ENCODE measurements at places on chromosomes 7 and 10. TPM values are rescaled to one million over a fixed set of nuclear protein-coding genes. Genes with fewer than 3 reads are reported as not detected.

Gene FGFR2
- 58.4 TPM for total RNA-seq

GRCh38 chr7:115230882-115231571 lies 309.1 kb downstream of the MDFIC start:
- no peak for DNase-seq

DNA sequence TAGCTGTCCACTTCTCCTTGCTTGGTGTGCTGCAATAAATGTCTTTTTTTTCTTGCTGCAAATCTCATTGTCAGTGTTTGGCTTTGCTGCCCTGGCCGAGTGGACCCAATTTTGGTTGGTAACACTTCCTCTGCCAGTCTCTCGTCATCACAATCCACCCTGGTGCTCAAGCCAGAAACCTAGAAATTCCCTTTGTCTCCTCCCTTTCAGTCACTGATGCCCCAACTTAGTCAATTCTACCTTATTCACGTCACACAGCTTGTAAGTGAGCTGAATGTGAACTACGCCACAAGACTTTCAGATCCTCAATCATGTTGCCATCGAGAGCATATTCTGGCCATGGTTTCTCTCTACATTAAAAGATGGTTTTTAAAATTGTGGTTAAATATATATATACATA lies 13.0 kb upstream of the FRA10AC1 start:
- DNase-seq = no peak

Gene CPXM2
- not detected for total RNA-seq

DNA sequence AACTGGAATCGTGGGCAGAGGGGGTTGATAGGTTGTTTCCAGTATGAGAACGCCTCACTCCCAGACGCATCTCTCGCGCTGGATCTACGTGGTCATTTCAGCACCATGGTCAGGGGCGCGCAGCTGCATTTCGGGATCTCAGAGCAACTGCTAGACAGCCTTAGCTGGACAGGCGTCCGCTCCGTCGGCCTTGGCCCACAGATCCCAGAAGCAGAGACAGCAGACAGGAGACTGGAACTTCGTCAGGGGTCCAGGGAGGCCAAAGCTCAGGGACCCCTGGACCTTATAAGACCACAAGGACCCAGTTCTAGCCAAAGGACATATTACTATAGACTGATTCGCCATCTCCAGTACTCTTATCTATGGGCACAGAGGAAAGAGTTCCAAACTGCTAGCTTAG lies 5.3 kb downstream of the NEUROG3 start:
- DNase-seq = peak; percentile 77

- no peak for DNase-seq
These were observed 363.9 kb downstream of the MALRD1 start for GRCh38 chr10:19412531-19412930.

- no peak for DNase-seq
These were observed 57.7 kb upstream of the KLF14 start for GRCh38 chr7:130791746-130792145.
